ENCODE measurements at places on chromosomes 16 and 17.

DNA sequence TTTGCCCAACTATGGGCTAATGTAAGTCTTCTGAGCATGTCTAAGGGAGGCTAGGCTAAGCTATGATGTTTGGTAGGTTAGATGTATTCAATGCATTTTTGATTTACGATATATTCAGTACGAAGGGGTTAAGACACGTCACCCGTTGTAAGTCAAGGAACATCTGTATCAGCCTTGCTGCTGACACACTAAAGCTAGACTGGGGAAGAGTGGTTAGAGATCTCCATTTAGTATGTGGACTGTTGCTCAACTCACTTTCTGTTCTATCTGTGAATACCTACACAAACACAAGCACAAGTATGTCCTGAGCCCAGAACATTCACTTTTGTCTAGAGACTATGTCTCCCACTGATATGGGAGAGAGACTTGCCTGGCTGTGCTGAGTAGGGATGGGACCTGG is 71.5 kb downstream of the VMP1 start:
- DNase-seq = no peak

- no peak for DNase-seq
Observed at GRCh38 chr16:54431997-54432896, 145.7 kb upstream of the IRX3 start.

DNA sequence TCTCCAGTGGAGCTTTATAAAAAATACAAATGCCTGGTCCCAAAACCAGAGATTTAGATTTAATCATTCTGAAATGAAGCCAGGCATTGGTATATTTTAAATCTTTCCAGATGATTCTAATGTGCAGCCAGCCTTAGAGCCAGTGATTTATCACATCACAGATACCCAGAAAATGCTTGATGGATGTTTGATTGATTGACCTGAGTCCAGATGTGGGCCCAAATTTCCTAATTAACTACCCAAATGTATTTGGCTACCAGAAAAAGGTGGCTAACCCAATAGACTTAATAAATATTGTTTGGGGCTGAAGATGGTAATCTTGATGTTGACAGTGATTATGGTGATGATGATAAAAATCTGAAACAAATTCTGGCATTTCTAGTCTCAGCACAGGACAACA is 93.1 kb downstream of the ABCC12 start:
- DNase-seq = no peak

- DNase-seq = no peak
Observed at GRCh38 chr16:1859650-1860049, 12.3 kb downstream of the MEIOB start.

DNA sequence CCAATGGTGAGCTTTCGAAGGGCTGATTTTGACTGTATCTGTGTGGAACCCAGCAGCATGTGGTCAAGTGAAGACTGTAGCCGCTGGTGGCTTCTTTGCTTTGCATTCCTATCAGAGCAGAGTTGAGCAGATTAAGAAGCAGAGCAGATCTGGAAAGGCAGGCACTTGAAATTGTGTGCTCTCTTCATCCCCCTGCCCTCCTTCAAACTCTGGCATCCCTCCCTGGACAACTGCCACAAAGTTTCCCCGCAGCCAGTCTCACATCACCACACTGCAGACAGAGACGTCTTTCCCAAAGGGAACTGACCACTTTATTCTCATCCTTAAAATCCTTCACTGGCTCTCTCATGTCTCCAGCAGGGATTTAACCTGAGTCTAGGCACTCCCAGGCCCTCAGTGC is 237.1 kb upstream of the DYNLRB2 start:
- DNase-seq = no peak

- no peak for DNase-seq
Observed at GRCh38 chr17:83186226-83186625, 106.8 kb downstream of the METRNL start.

DNA sequence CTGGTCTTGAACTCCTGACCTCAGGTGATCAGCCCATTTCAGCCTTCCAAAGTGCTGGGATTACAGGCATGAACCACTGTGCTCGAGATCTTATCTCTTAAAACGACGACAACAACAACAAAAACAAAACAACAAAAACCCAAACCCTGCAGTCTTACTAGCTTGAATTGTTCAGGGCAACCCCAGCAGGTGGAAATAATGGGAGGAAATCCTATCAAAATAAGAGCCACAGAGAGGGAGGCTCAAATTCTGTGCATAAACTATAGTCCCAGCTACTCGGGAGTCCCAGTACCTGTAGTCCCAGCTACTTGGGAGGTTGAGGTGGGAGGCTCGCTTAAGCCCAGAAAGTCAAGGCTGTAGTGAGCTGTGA is 16.5 kb upstream of the ATP6V0A1 start:
- no peak for DNase-seq
